ENCODE measurements at places on chromosomes 3 and 15.

DNA sequence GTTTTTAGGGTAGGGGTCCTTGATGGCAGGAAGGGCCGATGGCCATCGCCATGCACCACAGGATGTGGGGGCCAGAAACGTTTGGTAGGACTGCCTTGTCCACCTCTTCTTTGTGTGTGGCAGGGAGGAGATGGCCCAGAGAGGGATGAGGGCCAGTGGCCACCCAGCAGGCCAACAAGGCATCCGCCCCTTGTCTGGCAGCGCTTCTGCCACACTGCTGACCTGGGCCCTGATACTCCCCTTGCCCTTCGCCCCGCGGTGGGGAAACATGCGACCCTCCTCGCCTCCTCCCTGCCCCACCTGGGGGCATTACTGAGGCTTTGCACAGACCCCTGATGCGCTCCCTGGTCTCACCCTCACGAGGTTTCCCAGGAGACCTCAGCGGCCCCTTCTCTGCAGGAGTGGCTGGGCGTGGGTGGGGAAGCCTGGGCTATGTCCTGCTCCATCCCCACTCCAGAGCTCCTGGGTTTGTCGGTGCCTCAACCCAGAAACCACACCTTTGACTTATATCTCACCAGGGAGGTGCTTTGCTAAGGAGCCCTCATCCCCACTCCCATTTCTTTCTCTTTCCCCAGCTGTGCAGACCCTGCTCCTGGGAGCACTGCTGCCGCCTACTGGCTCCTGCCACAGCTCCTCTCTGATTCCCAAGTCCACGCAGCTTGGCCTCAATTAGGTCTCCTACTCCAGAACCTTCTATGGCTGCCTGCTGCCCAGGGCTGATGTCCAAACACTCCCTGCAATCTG, 38.7 kb downstream of the FEM1B start:
- H3K36me3 ChIP-seq: no peaks in the 10 kb centered on the region
- no peak overlapping the region for H3K4me3 ChIP-seq
- H3K27me3 ChIP-seq: no peaks in the 10 kb centered on the region

DNA sequence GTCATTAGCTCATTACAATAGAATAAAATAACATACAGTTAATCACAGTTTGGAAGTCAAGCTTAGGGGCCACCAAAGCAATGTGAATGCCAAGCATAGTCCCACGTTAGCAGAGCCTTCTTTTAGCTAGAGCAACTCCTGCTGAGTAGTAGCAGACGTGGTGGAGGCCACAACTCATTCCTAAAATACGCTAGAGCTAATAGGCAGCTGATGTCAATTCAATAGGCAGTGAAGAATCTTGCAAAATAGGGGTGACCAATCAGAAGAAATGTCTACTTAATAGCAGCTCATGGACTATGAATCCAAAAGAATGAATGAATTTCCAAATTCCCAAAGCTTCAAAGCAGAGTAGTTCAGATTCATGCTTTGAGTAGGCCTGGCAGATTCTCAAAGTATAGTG, 292.9 kb upstream of the RORA start:
- no peak for DNase-seq
- H3K27ac ChIP-seq: no peak overlapping the region
- H3K4me1 ChIP-seq: no peaks in the 10 kb centered on the region
- peaks cover 2% of the 10 kb centered on the region for H3K27me3 ChIP-seq

GRCh38 chr15:57554812-57555179, 36.9 kb upstream of the MYZAP start:
- H3K4me1 ChIP-seq: peaks cover 41% of the 10 kb centered on the region
- DNase-seq: no peak
- no peak overlapping the region for H3K4me3 ChIP-seq
- peak overlapping the region; percentile 6 for H3K27ac ChIP-seq
- H3K27me3 ChIP-seq: no peaks in the 10 kb centered on the region

GRCh38 chr3:100125161-100125938, 11.0 kb upstream of the FILIP1L start:
- H3K27me3 ChIP-seq: no peaks in the 10 kb centered on the region
- no peaks in the 10 kb centered on the region for H3K36me3 ChIP-seq
- DNase-seq: no peak

GRCh38 chr15:74768099-74768770, 13.6 kb upstream of the CSK start:
- H3K27me3 ChIP-seq: peaks cover 7% of the 10 kb centered on the region
- DNase-seq: no peak
- H3K4me3 ChIP-seq: no peak overlapping the region
- H3K36me3 ChIP-seq: no peaks in the 10 kb centered on the region
- H3K27ac ChIP-seq: no peak overlapping the region

- no peak for DNase-seq
- no peaks in the 10 kb centered on the region for H3K36me3 ChIP-seq
- no peak overlapping the region for H3K27ac ChIP-seq
- no peaks in the 10 kb centered on the region for H3K27me3 ChIP-seq
These were observed 987.2 kb upstream of the ROBO1 start for GRCh38 chr3:80754969-80755368.

DNA sequence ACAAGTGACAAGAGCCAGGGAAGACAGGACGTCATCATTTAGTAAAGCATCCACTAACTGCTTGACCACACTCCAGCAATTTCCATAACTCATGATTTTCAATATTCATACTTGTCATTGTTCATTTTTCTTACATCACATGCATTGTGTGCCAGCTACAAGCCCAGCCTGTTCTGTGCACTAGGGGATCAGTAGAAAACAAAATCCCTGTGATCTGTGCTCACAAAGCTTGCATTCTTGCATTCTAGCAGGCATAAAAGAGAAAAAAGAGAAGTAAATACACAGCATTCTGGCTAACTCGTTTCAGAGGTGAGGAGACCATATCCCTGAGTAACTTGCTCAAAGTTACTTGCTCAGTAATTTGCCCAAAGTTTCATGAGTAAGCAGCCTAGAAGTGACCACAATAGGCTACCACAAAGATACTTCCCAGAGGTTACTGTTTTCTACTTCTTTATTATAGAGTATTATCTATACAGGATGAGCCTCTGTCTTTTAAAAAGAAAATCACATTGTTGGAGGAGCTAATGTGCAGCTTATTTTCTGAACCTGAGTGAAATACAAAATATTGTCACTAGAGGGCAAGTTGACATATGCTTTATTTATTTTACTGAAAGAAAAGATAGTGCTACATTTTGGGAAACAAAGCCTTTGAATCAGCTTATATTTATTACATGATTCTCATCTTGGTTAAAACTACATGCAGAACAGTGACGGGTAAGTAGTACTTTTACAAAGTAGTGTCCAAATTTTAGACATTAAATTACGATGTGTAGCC, 701.4 kb upstream of the LMCD1 start:
- no peak overlapping the region for H3K27ac ChIP-seq
- no peak for DNase-seq
- no peaks in the 10 kb centered on the region for H3K27me3 ChIP-seq
- no peaks in the 10 kb centered on the region for H3K4me1 ChIP-seq
- H3K36me3 ChIP-seq: no peaks in the 10 kb centered on the region
- H3K4me3 ChIP-seq: no peak overlapping the region

- no peaks in the 10 kb centered on the region for H3K36me3 ChIP-seq
- H3K4me3 ChIP-seq: no peak overlapping the region
- no peaks in the 10 kb centered on the region for H3K4me1 ChIP-seq
These were observed 100.1 kb upstream of the CDIN1 start for GRCh38 chr15:36479200-36479896.

- DNase-seq: no peak
- H3K27ac ChIP-seq: no peak overlapping the region
- H3K27me3 ChIP-seq: no peaks in the 10 kb centered on the region
- H3K4me3 ChIP-seq: no peak overlapping the region
- H3K36me3 ChIP-seq: no peaks in the 10 kb centered on the region
These were observed 1257.1 kb downstream of the NSUN3 start for GRCh38 chr3:95319921-95320494.

- no peaks in the 10 kb centered on the region for H3K4me1 ChIP-seq
- no peak overlapping the region for H3K4me3 ChIP-seq
- DNase-seq: no peak
- no peaks in the 10 kb centered on the region for H3K27me3 ChIP-seq
- H3K27ac ChIP-seq: no peak overlapping the region
These were observed 237.0 kb upstream of the LRTM1 start for GRCh38 chr3:55164876-55165275.

GRCh38 chr3:188468196-188468595, 314.2 kb downstream of the LPP start:
- H3K4me1 ChIP-seq: no peaks in the 10 kb centered on the region
- H3K27ac ChIP-seq: no peak overlapping the region
- DNase-seq: no peak
- H3K27me3 ChIP-seq: no peaks in the 10 kb centered on the region
- H3K4me3 ChIP-seq: no peak overlapping the region
- H3K36me3 ChIP-seq: peaks cover 4% of the 10 kb centered on the region

DNA sequence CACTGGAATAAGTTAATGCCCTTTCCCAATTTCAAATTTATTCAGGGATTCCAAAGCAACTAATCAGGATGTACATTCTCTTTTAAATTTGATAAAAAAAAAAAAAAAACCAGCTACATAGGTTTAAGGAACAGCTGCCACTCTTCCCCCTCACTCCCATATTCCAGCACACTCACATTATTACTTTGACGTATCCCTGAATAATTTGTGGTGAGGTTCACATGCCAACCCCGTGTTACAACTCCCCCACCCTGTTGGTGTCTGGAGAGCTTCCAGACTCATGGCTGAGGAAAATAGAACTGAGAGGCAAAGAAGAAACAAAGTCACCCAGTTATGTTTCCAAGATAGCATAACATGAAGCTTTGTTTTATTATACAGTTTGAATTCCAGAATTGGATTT, 300.5 kb upstream of the MME start:
- no peak overlapping the region for H3K4me3 ChIP-seq
- no peak for DNase-seq
- H3K27me3 ChIP-seq: no peaks in the 10 kb centered on the region
- no peaks in the 10 kb centered on the region for H3K36me3 ChIP-seq

GRCh38 chr3:62589078-62589477, 215.7 kb upstream of the FEZF2 start:
- H3K4me3 ChIP-seq: no peak overlapping the region
- no peak overlapping the region for H3K27ac ChIP-seq
- no peaks in the 10 kb centered on the region for H3K27me3 ChIP-seq
- no peaks in the 10 kb centered on the region for H3K36me3 ChIP-seq
- no peak for DNase-seq

GRCh38 chr15:101269479-101270223, 7.6 kb downstream of the SELENOS start:
- peaks cover 55% of the 10 kb centered on the region for H3K36me3 ChIP-seq
- no peak overlapping the region for H3K27ac ChIP-seq
- no peak overlapping the region for H3K4me3 ChIP-seq
- H3K27me3 ChIP-seq: no peaks in the 10 kb centered on the region

DNA sequence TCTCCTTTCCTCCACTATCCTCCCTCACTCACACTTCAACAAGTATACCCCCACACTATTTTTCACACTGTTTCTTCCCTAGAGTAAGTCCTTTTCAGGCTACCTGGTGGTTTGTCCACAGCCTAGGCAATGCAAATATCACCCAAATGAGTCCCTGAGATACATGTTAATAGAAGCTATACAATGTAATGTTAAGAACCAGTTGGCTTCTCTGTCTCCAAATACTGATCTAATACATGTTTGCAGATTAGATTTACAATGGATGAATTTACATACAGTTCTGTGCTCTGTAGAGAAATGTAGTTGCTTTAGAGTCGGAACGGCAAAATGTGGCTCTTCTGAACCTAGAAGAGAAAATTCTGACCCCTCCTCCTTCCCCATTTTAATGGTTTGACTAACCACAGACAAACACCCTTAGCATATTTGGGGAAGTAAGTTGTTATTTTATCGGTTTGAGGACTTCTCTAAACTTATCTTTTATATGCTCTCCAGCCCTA, 63.6 kb upstream of the MBNL1 start:
- no peaks in the 10 kb centered on the region for H3K36me3 ChIP-seq
- DNase-seq: no peak
- no peaks in the 10 kb centered on the region for H3K27me3 ChIP-seq
- H3K27ac ChIP-seq: no peak overlapping the region
- peaks cover 12% of the 10 kb centered on the region for H3K4me1 ChIP-seq
- H3K4me3 ChIP-seq: no peak overlapping the region

DNA sequence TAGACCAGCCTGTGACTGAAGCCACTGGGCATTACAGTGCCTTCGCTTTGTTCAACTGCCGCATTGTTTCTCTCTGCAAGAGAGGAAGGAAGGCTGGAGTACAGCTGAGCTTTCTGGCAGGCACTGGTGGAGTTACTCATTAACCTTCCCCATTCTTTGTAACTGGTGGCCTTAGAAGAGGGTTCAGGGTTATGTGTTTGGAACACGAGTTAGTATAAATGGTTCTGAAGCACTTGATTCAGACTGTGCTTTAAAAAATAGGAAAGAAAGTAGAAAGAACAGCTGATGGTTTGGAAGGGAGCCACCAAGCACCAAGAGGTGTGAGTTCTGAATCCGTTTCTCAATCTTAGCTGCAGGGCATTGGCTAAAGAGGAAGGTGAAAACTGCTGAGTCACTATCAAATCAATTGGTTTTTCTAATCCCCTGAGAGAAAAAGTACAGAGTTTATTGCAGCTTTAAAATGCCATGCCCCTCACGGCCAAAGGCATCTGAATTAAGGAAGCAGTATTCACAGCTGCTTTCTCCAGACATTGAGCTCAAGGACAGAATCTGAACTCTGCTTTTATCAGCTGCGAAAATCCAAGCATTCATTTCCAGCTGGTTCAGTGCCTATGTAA, 3.6 kb downstream of the HGD start:
- H3K4me3 ChIP-seq: no peak overlapping the region
- peaks cover 30% of the 10 kb centered on the region for H3K4me1 ChIP-seq
- peaks cover 3% of the 10 kb centered on the region for H3K36me3 ChIP-seq
- H3K27me3 ChIP-seq: no peaks in the 10 kb centered on the region
- DNase-seq: peak; percentile 65

- H3K4me3 ChIP-seq: no peak overlapping the region
- H3K4me1 ChIP-seq: peaks cover 20% of the 10 kb centered on the region
- peak; percentile 26 for DNase-seq
- H3K27me3 ChIP-seq: no peaks in the 10 kb centered on the region
These were observed 39.1 kb upstream of the LIPC start for GRCh38 chr15:58392611-58393161.

- H3K4me1 ChIP-seq: no peaks in the 10 kb centered on the region
- H3K27me3 ChIP-seq: no peaks in the 10 kb centered on the region
- DNase-seq: no peak
- H3K27ac ChIP-seq: no peak overlapping the region
- H3K36me3 ChIP-seq: no peaks in the 10 kb centered on the region
These were observed 21.1 kb downstream of the GTF2E1 start for GRCh38 chr3:120763601-120764000.

DNA sequence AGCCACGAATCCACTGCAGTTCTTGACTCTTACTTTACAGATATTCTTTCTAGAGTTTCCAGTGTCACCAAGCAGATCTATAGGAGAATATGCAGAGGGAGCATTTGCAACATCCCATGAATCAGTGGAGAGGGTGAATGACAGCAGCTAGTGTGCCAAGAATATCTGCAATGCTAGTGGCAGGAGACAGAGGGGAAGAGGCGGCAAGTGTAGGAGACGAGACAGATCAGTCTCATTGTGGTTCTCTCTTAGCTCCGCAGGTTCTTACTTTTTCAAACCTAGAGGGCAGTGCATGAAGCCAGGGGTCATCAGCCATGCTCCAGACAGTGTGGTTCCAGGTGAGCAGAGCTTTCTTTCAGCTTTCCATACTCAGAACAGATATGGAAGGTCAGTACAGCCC, 744 bp downstream of the ZNF619 start:
- peak overlapping the region; percentile 75 for H3K4me3 ChIP-seq
- H3K27ac ChIP-seq: no peak overlapping the region
- H3K36me3 ChIP-seq: peaks cover 26% of the 10 kb centered on the region
